ENCODE measurements at places on chromosomes 13 and 19.

DNA sequence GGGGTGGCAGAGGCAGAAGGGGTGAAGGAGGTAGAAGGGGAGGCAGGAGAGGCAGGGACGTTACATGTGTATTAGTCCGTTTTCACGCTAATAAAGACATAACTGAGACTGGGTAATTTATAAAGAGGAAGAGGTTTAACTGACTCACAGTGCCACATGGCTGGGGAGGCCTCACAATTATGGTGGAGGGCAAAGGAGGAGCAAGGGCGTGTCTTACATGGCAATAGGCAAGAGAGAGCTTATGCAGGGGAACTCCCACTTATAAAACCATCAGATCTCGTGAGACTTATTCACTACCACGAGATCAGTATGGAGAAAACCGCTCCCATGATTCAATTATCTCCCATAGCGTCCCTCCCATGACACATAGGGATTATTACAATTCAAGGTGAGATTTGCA, 19.0 kb upstream of the ACOD1 start:
- DNase-seq = no peak

DNA sequence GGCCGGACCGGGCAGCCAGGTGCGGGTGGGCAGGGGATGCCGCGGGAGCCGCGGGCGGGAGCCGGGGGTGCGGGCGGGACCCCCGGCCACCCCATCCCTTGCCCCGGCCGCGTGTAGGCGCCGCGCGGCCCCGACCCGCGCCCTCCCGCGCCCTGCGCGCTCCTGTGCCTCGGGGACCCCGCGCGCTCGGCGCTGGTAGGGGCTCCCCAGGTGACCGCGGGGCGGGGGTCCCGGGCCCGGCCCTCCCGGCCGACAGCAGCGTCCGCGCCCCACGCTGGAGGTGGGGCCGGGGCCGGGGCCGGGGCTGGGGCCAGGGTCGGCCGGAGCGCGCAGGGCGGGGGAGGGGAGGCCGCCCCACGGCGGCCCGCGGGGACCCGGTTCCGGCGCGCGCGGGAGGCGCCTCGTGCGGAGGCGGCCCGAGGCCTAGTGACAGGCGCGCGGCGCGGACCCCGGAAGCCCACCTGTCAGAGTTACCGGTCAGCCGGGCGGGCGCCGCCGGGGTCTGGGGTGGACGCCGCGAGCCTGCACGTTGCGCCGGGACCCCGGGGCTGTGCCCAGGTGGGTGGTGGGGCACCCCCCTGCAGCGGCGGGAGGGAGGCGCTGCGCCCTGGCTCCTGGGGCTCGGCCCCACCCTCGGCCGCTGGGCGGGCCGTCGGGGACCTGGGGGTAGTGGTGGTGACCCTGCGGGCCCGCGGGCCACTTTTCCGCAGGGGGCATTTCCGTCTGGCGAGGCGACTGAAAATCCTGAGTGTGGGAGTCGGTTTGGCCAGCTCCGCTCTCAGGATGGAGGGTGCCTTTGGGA, 518 bp downstream of the TFDP1 start:
- no peak for DNase-seq

- no peak for DNase-seq
Measured at GRCh38 chr19:44943801-44944249, 1.8 kb downstream of the APOC4 start.

DNA sequence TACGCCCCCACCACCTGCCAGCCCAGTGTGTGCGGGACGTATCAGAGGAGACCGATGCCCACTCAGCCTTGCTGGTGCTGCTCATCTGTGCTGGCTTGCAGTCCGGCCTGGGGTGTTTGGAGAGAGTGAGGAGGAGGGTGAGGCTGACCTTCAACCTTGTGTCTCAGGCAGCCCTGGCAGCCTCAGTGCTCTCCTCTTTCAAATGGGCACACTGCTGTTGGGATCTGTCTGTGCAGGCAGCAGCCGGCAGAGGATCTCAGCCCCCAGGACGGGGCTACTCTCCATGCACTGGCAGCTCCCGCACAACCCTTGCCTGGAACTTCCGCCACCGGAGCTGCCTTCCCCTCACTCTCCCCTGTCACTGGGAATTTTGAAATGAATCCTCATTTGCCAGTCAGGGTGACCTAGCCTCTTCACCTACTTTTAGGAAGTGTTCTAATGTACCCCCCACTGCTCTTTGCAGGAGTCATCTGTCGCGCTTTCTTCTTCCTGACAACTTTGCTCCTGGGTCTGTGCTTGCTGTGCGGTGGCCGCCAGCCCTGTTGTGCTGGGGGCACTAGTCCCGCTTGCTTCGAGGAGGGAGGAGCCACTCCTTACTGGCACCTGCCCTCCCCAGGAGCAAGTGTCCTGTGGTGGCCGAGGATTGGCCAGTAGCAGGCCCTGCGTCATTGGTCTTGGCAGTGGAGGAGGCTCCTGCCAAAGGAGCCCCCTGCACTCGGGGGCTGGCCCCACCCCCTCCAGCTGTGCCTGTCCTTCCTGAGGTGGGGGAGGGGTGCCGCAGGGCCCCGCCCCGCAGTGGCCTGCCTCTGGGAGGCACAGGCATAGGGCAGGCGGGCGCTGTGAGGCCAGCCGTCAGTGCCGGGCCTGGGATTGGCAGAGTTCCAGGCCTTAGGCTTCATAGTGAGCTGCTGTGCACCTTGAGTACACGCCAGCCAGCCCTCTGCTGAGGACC, 53.4 kb downstream of the TSSK6 start:
- DNase-seq = peak; percentile 29

- no peak for DNase-seq
Measured at GRCh38 chr19:55676383-55676782, 1.4 kb downstream of the EPN1 start.

DNA sequence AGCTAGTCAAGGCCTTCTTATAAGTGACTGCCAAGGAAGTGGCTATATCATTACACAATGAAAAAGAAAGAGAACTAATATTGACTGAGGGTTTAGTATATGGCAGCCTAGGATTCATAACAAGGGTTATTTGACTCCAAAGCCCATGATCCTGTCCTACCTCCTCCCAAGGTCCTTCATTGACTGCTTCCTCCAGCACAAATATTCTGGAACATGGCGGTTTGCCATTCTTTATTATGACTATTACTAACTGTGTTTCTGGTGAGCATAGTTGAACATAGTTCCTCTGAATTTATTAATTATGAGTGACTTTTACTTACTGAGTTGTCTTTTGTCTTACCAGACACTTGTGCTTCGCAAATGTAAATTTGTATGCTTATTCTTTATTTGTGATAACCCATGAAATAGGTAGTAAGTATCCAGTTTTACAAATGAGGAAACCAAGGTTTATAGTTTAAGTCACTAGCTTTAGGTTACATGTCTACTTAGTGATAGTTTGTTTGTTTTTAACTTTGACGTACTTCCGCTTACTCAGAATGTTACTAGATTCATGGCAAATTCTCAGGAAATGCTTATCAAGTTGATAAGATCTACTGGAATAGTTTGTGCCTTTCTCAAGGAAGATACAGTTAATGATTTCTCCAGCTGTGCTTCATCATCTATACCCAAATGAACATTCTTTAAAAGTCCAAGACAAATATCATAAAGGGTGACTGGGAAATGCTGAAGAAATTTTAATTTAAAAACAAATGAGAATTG, 15.5 kb upstream of the DCLK1 start:
- no peak for DNase-seq

GRCh38 chr19:3712663-3713611, 4.8 kb downstream of the TJP3 start:
- no peak for DNase-seq

DNA sequence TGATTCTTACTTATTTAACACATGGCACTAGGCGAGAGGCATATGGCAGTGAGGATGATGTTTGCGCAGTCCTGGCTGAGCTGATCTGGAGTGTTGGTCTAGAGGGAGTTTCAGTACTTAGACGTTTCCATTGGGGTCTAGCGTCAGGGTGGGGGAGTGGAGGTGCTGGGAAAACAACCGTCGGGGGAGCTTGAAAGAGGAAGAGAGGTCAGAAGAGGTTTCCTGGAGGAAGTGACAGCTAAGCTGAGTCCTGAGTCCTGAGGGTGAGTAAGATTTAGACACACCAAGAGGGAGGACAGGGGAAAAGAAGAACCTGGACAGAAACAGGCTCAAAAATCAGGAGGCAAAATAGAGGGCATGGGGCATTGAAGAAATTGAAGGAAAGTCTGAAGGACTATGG, 81.4 kb downstream of the ALOX5AP start:
- no peak for DNase-seq

GRCh38 chr19:42293540-42293939, 8.4 kb upstream of the PRR19 start:
- DNase-seq = no peak

DNA sequence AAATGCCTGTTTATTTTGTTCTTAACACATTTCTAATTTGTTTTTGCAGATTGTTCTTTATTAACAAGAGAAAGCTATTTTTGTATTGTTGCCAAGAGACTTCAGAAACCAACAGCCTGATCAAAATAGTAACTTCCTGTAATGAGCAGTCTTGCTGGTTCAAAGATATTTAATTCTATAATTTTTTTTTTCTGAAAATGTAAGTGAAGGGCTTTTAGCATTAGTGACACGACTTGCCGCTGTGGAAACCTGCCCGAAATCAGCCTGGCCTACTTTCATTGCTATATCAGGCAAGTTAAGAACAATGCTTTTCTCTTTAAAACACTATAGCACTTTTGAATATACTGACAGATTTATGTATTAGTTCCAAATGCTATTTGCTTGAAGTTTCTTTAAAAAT, 374.3 kb downstream of the EFNB2 start:
- DNase-seq = no peak

DNA sequence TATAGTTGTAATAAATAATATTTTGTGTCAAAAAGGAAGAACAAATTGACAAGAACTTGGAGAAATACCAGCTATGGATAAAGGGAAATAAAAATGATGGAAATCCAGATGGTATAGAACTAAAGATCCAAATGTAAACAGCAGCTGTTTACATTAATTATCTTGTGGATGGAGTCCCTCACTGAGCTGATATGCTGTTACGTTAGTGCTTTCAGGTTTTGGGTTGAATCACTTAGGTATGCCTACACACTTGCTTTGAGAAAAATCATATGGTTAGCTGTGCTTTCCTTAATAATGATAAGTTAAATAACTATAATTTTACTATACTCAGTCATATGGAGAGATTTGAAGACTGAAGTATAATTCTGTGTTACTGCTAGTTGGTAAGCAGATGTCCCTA, 27.7 kb downstream of the WASF3 start:
- no peak for DNase-seq

DNA sequence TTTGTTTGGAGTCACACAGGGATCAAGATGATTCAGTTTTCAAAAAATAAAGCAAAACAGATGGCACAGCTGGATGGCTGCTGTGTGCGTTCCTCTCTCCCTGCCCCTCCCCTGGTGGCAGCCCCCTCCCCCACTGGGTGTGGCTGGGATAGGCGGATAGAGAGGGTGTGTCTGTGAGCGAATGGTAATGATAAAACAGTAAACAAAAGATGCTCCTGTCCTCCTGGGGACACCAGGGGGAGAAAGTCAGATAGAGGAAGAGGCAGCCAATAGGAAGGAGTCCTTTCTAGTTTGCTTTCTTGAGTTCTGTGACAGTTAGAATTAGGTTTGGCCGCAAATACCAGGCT, 6.5 kb downstream of the TMEM255B start:
- DNase-seq = no peak

DNA sequence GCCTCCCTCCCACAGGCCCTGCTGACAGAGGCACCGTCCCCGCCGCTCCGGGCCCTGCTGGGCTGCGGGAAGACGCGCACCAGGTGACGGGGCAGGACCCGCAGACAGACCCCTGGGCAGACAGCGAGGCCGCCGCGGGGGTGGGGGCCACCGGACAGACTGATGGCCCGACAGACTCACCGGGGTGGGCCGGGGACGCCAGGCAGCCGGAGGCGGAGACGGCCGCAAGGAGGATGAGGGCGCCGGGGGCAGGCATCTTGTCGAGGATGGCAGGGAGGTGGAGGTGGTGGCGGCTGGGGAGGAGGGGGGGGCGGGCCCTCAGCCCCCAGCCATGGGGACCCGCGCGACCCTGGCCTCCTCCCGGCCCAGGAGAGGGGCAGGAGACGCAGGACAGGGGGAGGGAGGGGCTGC, 309 bp downstream of the LMTK3 start:
- no peak for DNase-seq

DNA sequence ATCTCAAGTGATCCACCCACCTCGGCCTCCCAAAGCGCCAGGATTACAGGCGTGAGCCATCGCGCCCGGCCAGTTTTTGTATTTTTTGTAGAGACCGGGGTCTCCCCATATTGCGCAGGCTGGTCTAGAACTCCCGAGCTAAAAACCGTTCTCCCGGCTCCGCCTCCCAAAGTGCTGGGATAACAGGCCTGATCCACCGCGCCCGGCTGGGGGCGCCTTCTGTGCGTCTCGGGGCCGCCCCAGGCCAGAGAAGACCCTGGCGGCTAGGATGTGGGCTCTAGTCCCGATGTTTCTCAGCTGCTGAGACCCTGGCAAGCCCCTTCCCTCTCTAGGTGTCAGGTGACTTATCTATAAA, 3.6 kb downstream of the ARHGAP45 start:
- no peak for DNase-seq

- no peak for DNase-seq
Measured at GRCh38 chr13:79918620-79919019, 422.3 kb downstream of the SPRY2 start.

DNA sequence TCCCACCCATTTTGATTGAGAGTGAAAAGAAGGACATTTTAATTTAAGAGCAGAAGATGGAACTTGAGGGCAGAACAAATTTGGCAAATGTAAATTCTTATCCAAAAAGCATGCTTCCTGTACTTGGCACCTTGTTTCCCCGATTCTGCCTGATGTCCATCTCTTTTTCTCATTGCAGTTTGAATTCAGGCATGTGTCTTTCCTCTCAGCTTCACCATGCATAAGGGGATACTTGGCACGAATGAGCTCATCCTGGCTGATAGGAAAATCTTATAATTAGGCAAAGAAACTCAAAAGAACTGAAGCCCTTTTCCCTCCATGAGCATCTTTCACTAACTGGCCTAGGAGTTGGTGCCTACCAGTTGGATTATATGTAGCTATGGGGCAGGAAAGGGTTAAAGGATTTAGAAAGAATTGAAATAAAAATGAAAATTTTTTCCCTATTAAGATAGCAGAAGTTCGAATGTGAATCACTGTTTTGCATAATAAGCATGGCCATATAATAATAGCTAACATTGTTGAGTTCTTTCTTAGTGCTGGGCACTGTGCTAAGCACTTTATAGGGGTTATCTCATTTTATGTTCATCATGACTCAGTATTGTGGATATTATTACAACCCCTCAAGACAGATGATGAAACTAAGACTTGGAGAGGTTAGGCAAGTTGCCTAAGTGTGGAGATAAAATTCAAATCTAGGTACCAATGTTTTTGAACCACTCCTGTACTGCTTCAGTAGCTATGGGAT, 386.6 kb downstream of the KCNRG start:
- DNase-seq = no peak

DNA sequence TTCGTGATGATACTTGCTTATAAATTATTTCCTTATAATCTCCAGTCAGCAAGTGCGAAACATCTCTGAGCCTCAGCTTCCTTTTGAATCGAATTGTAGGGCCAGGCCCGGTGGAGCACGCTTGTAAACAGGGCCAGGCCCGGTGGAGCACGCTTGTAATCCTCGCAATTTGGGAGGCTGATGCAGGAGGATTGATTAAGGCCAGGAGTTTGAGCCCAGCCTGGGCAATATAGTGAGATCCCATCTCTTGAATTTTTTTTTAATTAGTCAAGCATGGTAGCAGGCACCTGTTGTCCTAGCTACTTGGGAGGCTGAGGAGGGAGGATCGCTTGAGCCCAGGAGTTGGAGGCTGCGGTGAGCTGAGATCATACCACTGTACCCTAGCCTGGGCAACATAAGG, 116.2 kb upstream of the MCF2L start:
- no peak for DNase-seq

- DNase-seq = no peak
Measured at GRCh38 chr13:39410096-39410901, 192.7 kb downstream of the LHFPL6 start.

GRCh38 chr13:27933580-27934328, 14.0 kb downstream of the PDX1 start:
- DNase-seq = no peak
